HAP-1 (cell line): ENCODE measurements at places on chromosomes 5 and 9.

GRCh38 chr5:5085381-5085780 lies 54.7 kb upstream of the ADAMTS16 start:
- DNase-seq = no peak

GRCh38 chr5:68178579-68178978 lies 37.0 kb upstream of the PIK3R1 start:
- DNase-seq = no peak

DNA sequence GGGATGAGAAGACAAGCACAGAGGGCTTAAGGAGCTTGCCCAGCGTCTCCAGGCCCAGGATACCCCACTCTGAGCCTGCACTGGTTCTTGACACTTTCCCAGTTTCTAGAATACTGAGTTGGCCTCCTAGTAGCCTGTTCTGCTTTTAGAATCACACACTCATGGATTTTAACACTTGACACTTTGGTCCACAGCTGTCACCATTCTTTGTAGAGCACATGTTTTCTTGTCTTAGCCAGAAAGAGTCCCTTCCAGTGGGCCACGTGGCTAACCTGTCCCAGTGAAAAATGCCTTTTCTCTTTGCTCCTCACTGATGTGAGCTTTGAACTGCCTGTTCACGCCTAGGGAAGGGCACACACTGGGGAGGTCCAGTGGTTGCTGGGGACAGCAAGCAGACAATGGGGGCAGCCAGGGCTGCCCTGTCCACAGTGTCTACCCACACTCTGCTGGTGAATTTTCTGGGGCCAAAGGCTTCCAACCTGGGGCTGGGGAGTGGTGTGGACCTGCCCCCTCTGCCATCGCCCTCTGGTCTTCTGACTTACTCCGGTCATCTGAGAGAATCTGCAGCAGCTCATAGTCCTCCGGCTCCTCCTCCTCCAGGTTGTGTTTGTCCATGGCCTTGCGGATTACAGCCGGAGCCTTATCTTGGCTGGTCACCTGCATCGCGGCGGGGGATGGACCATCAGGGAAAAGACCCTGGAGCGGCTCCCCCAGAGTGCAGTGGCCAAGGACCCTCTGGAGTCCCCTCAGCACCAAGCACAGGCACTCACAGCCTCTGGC lies 21.1 kb downstream of the RALGDS start:
- no peak for DNase-seq

- no peak for DNase-seq
Measured at GRCh38 chr5:76294573-76294972, 108.5 kb upstream of the IQGAP2 start.

DNA sequence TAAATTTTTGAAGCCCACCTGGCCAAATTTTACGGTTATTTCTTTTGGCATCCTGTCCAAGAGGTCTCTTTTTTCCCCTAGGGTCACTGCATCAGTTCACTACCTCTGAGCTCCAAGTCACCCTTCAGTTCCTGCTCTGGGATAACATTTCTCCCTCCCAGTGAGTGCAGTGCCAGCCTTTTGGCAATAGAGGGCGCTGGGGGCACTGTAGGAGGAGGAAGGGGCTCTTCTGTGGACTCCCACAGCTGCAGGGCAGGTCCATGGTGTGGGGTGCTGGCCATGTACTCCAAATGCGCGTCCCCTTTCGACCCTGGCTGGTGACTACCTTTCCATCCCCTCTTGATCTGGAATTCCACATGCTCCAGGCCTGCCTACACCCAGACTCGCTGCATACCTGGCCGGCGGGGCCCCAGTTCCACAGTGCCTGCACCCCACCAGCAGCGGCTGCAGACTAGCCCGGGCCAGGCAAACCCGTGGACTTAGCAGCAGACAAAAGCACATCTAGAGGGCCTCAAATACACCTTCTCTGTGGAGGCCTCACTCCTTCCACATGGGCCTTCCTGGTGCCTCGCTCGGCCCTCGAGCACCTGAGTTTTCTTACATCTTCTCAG lies 20.3 kb upstream of the NINJ1 start:
- DNase-seq = peak; percentile 79

- no peak for DNase-seq
Measured at GRCh38 chr9:122265149-122265915, 650 bp downstream of the MRRF start.

DNA sequence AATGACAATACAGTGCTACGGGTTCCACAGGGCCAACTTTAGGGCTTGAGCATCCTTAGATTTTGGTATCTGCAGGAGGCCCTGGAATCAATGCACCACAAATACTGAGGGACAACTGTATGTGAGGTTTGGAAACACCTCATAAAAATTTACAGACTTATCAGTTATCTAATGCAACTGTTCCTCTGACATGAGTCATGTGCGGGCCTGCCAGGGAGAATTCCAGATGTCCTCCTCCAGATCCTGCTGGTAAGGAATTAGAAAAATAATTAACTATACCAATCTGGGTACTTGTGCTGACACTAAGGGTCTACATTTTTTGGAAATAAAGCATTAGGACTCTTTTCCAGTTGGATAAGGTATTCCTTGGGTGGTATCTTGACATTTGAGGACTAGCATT lies 333.3 kb downstream of the ARRDC3 start:
- DNase-seq = no peak

GRCh38 chr5:135223404-135223803 lies 175.6 kb downstream of the MACROH2A1 start:
- no peak for DNase-seq

DNA sequence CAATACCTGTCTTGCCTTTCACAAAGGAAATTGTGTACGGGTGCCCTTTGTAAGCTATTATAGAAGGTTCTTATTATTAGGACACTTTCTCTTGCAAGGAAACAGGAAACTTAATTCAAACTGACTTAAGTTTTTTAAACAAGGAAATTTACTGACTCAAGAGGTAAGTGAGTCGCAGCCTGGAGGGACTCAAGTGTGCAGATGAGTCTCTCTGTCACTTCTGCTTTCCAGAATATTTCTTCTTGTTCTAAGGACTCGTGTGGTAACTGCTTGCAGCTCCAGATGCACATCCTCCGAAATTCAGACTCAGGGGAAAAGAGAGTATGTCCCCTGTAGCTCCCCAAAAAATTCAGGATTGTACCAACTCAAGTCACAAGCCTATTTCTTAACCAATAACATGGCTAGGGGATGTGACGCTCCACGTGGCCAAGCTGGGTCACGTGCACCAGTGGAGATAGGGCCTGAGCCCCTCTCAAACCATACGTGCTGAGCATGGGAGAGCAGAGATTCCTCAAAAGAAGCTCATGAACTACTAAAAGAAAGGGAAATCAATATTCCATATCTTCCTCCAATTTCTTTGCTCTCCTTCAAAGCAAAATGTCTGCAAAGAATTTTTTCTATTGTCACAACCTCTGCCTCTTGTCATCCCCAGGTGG lies 49.2 kb upstream of the ERCC6L2 start:
- DNase-seq = no peak

DNA sequence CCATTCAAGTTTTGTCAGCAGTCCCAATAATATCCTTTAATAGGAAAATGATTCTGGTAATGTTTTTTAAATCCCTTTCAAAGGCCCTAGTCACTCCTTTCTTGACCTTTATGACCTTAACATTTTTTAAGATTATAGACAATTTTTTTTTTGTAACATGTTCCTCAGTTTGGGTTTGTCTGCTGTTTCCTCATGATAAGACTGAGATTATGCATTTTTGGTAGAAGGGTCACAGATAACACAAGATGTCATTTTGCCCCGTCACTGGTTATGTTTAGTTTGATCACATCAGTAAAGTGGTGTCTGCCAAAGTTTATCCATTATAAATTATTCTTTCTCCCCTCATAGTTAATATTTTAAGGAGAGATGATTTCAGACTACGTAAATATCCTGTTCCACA lies 16.0 kb upstream of the PTPDC1 start:
- no peak for DNase-seq

GRCh38 chr5:172918421-172919371 lies 40.5 kb upstream of the RPL26L1 start:
- no peak for DNase-seq

- no peak for DNase-seq
Measured at GRCh38 chr5:3310541-3311261, 284.9 kb upstream of the IRX1 start.

GRCh38 chr9:92600462-92601261 lies 64.9 kb upstream of the ECM2 start:
- DNase-seq = no peak

GRCh38 chr5:673161-673830 lies 19.9 kb downstream of the TPPP start:
- DNase-seq = no peak

GRCh38 chr5:38420691-38421390 lies 135.6 kb downstream of the LIFR start:
- peak; percentile 62 for DNase-seq

- DNase-seq = no peak
Measured at GRCh38 chr9:86891886-86892437, 55.3 kb downstream of the GAS1 start.

DNA sequence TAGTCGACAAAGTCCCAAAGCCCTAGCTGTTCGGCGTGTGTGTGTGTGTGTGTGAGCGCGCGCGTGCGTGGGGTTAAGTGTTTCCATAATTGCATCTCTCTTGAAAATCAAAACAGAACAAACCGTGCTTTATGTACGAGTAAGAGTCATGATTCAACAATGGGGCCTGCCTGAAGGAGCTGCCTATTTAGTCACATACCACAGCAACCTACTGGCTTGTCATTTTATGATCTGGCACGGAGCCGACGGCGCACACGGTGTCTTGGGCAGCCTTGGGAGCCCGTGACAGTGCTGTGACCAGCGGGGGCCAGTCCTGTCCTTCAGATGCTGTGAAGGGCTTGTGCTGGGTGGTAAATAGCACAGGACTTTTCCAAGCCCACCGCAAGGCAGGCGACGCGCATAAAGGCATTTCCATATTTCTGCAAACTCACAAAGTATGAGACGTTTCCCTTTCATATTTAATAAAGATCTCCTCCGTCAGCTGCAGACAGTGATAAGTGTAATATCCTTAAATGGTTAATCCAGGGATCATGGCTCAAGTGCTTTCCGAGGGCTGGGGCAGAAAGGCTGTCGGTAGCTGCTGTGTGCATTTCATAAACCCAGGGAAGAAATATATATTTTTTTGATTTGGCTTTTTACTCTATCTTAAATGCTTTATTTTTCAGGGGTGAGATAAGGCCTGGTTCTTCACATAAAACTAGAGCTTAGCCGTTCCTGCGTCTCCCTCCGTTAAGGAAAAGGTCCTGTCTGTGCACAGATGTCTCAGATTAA lies 270.2 kb upstream of the IRX1 start:
- DNase-seq = no peak

GRCh38 chr5:29005386-29005785 lies 1967.0 kb upstream of the CDH9 start:
- DNase-seq = peak; percentile 28

GRCh38 chr9:134065612-134066419 lies 2.0 kb downstream of the BRD3 start:
- DNase-seq = peak; percentile 53

DNA sequence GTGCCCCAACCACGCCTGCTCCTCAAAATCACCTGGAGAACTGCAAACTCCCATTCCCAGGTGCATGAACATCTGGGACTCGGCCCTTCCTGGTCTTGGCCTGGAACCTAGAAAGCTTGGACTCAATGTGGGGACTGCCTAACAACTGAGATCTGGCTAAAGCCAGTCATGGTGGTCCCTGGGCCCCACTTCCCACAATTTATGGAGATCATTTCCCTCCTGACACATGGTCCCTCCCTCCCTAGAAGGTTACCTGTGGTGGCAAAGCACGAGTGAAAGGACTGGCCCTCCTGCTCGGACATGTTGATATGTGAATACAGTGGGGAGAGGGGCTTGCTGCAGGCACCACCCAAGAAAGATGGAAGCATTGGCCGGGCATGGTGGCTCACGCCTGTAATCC lies 18.8 kb downstream of the BICD2 start:
- no peak for DNase-seq

DNA sequence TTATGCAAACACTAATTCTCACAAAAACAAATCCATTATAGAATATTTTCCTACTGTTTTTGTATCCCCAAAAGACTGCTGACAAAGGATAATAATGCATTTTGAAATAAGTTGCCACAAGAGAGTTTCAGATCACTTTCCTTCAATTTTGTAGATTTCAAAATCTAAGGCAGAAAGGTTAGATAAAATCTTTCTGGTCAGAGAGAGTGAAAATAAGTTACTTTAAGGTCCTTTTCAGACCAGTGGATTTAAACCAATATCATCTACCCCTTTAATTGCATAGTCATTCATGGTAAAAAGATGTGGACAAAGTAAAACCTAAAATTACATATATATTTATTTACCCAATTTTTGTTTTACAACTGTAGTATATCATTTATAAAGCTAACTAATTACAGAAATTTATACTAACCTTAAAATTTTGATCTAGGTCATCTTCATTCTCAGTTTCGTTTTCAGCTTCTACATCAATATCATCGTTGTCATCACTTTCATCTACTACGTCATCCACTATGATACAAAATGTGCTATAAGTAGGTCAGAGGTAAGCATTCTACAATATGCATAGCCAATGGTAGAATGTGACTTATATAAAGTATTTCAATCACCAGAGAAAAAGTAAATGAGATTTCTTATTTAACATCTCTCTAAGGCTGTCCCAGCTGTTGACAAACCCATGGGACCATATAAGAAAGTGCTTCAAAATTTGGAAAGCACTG lies 95.7 kb downstream of the AGTPBP1 start:
- DNase-seq = no peak

DNA sequence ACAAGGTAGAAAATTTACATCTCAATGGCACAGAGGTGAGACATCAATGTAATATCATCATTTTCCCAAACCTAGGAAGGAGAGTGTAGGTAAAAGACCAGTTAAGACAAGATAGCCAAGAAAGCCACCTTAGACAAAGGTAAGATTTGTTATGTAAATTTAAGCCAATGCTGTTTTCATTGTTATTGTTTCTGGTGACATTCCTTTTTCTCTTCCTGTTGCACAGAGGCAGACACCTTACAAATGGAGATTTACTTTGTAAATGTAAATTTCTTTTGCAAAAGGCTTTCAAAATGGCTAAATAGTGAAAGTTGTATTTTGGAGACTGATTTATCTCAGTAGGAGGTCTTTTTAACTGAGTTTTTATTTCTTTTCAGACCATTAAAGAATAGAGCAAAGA lies 159.1 kb downstream of the YIPF5 start:
- DNase-seq = no peak

- DNase-seq = no peak
Measured at GRCh38 chr5:37696190-37697021, 143.4 kb downstream of the GDNF start.

- DNase-seq = no peak
Measured at GRCh38 chr5:21181609-21182125, 1193.7 kb upstream of the CDH18 start.

- no peak for DNase-seq
Measured at GRCh38 chr5:181040631-181040945, 522 bp downstream of the BTNL9 start.

GRCh38 chr9:7739595-7739994 lies 60.0 kb downstream of the DMAC1 start:
- DNase-seq = peak; percentile 9

DNA sequence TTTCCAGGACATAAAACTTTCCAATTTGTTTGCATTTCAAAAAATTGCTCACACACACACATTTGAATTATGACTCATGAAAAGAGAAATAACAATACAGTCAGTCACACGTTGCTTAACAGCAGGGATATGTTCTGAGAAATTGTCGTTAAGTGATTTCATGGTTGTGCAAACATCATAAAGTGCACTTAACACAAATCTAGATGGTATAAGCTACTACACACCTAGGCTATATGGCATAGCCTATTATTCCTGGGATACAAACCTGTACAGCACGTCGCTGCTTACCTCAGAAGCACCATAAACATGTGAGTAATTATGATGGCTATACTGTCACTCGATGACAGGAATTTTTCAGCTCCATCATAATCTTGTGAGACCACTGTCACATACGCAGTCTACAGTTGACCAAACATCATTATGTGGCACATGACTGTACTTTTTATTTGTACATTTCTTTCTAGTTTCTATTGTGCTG lies 378.2 kb downstream of the ACTL7B start:
- DNase-seq = no peak
